Erythroblast (primary cell): ENCODE measurements at places on chromosomes 2 and 18.

- no peak for DNase-seq
Measured at GRCh38 chr2:177281400-177282180, 17.1 kb upstream of the NFE2L2 start.

DNA sequence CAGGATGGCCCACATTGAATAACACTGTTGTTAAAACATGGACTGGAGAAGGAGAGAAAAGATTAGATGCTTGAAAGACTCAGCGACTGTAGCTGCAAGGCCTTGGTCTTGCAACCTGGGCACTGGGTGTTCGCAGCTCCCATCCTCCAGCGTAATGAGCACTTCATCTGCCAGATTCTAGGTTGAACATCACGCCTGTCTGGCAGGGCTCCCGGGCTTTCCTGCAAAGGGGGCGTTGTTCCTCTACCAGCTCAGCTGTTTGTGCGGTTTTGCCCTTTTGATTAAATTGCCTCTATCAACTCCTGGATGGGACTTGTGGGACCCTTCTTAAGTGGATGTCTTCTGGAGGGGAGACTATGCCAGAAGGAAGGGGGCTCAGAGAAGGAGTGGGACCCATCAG is 215.4 kb downstream of the KLHL29 start:
- no peak for DNase-seq

- peak; percentile 87 for DNase-seq
Measured at GRCh38 chr2:6864923-6865345, 773 bp downstream of the CMPK2 start.

- DNase-seq: no peak
Measured at GRCh38 chr2:10658041-10658913, 31.5 kb downstream of the NOL10 start.

GRCh38 chr2:233005096-233005495 is 8.0 kb downstream of the NGEF start:
- no peak for DNase-seq
